ENCODE measurements at places on chromosomes 2 and 18.

GRCh38 chr2:47719099-47719498 is 63.8 kb upstream of the MSH6 start:
- no peak overlapping the region for H3K4me3 ChIP-seq
- H3K36me3 ChIP-seq = no peaks in the 10 kb centered on the region
- no peak overlapping the region for H3K27ac ChIP-seq
- DNase-seq = no peak
- H3K27me3 ChIP-seq = no peaks in the 10 kb centered on the region

GRCh38 chr2:62038975-62039771 is 133.7 kb downstream of the COMMD1 start:
- H3K27ac ChIP-seq = peak overlapping the region; percentile 85
- no peaks in the 10 kb centered on the region for H3K27me3 ChIP-seq
- peaks cover 15% of the 10 kb centered on the region for H3K36me3 ChIP-seq
- DNase-seq = no peak

DNA sequence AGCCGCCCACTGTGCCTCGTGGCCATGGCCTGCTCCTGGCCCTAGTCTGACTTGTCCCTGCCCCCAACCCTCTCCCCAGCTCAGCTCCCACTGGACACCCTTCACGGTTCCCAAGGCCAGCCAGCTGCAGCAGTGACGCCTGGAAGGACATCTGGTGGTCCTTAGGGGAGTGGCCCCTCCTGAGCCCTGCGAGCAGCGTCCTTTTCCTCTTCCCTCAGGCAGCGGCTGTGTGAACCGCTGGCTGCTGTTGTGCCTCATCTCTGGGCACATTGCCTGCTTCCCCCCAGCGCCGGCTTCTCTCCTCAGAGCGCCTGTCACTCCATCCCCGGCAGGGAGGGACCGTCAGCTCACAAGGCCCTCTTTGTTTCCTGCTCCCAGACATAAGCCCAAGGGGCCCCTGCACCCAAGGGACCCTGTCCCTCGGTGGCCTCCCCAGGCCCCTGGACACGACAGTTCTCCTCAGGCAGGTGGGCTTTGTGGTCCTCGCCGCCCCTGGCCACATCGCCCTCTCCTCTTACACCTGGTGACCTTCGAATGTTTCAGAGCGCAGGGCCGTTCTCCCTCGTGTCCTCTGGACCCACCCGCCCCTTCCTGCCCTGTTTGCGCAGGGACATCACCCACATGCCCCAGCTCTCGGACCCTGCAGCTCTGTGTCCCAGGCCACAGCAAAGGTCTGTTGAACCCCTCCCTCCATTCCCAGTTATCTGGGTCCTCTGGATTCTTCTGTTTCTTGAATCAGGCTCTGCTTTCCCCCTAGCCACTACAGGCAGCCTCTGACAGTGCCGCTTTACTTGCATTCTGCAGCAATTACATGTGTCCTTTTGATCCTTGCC is 35.8 kb downstream of the ANO7 start:
- H3K36me3 ChIP-seq = peaks cover 37% of the 10 kb centered on the region
- no peak overlapping the region for H3K4me3 ChIP-seq
- peak overlapping the region; percentile 52 for H3K27ac ChIP-seq
- peaks cover 11% of the 10 kb centered on the region for H3K4me1 ChIP-seq

GRCh38 chr2:231557571-231558217 is 27.4 kb upstream of the NMUR1 start:
- H3K4me3 ChIP-seq = no peak overlapping the region
- no peak overlapping the region for H3K27ac ChIP-seq

All from activated T-cell treated with anti-CD3 and anti-CD28 coated beads, Interleukin-2, amount 50 U/mL, for 24 hours (primary cell).